ENCODE measurements at places on chromosomes 5 and 9.

DNA sequence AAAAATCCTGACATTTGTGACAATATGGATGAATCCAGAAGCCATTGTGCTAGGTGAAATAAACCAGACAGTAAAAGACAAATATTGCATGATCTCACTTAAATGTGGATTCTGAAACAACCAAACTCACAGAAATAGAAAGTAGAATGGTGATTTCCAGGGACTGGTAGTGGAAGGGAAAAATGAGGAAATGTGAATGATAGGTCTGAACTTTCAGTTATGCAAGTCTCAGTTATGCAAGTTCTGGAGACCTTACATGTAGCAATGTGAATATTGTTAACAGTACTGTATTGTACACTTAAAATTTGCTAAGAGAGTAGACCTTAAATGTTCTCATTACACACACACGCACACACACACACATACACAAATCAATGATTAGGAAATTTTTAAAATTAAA, 84.9 kb downstream of the SLCO4C1 start:
- no peak for DNase-seq

DNA sequence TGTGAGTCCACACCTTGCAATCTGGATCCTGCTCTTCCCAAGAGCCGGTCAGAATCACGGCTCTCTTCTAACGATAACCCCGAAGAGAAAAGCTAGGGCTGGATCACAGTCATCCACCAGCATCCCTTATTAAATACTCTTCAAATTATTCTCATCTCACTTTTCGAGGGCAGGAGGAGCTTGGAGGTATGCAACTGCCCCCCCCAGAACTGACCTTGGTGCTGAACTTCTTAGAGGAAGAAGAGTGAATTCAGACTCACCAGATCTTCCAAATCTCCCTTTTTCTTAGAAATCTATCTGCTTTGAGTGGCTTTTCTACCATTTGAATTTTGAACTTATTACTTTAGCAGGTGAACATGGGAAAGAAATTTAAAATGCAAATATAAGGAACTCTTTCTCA, 75.7 kb downstream of the MED10 start:
- peak; percentile 35 for DNase-seq

- no peak for DNase-seq
These were observed 31.3 kb upstream of the DAP start for GRCh38 chr5:10792336-10792735.

- no peak for DNase-seq
These were observed 1143.8 kb downstream of the MAT2B start for GRCh38 chr5:164649266-164649665.

- no peak for DNase-seq
These were observed 159.2 kb downstream of the SMARCA2 start for GRCh38 chr9:2174306-2174705.

DNA sequence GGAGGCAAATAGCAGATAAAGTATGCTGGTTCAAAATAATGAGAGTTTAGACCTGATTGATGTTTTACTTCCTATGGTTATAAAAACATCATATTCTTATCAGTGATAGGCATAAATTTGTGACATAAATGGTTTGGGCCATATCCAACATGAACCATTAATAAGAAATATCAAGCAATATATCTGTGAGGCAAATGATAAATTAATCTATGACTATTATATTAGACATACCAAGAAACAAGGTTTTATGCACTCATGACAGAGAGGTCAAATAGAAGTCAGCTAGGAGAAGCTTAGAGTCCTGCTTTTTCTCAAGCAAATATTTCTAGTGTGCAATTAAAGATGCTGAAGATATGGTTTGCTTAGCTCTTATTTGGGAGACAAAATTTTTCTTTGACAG, 10.4 kb downstream of the SMIM3 start:
- DNase-seq: no peak

- peak; percentile 56 for DNase-seq
These were observed 96.7 kb upstream of the GRHPR start for GRCh38 chr9:37325778-37326177.

DNA sequence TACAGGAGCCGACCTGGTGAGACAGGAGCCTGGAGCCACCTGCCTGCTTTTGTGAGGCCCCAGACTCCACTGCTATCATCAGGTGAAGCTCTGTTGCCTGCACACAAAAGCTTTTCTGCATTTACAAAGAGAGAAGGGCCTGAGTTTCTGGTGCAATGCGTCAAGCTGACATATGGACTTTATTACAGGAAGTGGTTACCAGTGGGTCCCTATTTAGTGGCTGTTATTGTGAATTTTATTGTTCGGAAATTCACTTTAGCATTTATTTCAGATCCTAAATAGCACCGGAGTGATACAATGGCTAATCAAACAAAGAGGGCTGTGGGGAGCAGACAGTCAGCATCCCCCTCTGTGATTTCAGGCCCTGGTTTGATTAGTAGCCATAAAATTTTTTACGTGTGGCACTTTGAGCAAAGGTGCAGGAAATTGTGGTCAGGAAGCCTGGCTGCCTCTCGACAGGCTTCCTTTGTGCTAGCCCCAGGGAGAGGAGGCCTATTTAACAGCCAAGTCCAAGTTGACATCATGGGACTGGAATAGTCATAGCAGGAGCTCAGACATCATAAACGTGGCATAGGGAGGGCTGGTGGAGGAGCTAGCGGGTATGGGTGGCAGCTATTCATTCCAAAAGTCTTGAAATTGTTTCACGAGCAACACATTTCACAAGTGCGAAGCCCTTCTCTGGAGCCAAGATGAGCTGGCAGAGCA, 8.4 kb downstream of the TGFBI start:
- DNase-seq: no peak

- DNase-seq: no peak
These were observed 19.0 kb upstream of the PHYHD1 start for GRCh38 chr9:128901822-128902221.

DNA sequence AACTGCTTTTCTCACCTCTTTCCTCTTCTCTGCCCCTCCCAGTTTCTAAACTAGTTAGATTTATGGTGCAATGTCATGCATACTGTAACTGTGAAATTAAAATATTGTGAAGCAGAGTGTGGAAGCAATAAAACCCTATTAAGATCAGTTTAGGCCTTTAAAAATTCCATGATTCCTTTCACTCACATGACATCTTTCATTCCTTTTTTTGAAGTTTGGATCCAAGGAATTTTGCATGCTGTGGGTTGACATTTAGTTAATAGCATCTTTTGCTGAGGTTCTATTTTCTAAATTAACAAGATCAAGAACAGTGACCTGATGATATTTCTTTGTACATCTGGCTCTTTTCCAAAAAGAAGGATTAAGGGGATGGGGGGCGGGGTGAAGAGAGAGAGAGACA, 13.7 kb downstream of the FOXD1 start:
- no peak for DNase-seq

DNA sequence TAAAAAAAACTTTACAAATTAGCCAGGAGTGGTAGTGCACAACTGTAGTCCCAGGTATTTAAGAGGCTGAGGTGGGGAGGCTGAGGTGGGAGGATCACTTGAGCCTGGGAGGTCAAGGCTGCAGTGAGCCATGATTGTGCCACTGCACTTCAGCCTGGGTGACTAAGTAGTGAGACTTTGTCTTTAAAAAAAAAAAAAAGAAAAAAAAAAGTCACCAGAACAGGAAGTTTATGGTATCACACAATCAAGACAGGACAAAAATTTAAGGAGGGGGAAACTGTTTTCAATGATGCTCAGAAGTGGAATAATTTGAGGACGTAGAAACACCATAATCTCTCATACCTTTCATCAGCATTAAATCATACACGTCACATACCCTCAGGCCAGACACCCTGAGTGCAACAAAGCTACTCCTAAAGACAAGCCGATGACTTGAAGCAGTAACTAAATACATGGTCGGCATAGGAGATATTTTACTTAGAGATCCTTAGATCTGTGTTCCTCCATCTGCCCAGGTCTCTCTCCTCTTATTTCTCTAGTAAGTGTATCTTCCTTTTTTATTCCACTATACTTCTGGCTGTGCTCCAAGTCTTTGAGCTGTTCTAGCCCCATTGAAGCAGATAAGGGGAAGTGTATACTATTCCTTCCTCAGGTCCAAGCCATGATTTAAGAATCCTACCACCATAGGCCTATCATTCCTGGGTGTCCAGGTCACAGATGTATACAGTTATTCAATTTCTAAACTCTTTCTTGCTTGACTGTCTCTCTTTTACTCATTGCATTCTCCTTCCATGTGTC, 91.3 kb upstream of the APC start:
- no peak for DNase-seq

GRCh38 chr5:74432216-74432615, 208.3 kb downstream of the ENC1 start:
- no peak for DNase-seq

DNA sequence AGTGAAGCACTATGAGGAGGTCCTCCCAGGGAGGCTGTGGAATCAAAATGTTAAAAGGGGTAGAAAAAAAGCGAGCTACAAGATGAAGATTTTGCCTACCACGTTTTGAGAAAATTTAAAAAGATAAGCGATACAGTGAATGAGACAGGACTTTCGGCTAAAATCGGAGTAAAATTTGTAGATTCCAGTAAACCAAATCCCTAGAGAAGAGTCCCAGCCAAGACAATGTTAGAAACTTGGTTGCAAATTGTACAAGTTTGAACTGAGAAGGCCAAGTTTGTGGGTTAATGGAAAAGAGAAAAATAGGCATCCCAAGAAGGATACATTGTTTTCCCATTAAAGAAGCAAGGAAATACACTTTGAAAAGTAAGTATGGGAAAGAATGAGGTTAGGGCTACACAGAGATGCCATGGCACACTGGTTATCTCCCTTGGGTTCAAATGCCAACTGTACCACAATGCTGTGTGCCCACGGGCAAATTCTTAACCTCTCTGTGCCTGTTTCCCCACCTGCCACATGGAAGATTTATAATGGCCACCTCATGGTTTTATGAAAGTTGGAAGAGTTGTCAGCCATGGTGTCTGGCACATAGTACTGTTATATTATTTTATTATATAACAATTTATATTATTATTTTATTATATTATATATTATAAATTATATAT, 16.2 kb upstream of the MGAT1 start:
- DNase-seq: no peak

DNA sequence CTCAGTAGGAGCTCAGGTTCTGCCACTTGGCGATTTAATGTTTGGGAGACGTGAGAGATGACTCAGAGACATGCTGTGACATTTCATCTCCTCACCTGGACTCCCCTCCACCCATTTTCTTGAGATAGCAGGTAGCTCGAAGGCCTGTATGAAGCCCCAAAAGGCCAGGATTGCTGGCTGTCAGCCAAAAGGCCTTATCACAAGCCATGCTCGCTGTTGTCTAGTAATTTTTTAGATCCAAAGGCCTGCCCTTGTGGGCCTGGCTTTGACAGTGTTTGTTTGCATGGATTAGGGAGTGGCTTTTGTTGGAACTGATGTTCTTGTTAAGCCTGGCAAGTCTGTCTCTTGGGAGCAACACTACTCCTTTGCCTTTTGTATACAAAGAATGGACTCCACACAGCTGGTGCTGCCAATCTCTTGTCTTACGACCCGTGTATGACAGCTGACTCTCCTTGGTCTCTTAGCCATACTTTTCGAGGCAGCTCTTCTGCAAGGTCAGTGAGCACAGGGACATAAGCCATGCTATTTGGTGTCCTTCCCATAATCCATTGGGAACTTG, 22.7 kb downstream of the CAVIN4 start:
- peak; percentile 61 for DNase-seq

DNA sequence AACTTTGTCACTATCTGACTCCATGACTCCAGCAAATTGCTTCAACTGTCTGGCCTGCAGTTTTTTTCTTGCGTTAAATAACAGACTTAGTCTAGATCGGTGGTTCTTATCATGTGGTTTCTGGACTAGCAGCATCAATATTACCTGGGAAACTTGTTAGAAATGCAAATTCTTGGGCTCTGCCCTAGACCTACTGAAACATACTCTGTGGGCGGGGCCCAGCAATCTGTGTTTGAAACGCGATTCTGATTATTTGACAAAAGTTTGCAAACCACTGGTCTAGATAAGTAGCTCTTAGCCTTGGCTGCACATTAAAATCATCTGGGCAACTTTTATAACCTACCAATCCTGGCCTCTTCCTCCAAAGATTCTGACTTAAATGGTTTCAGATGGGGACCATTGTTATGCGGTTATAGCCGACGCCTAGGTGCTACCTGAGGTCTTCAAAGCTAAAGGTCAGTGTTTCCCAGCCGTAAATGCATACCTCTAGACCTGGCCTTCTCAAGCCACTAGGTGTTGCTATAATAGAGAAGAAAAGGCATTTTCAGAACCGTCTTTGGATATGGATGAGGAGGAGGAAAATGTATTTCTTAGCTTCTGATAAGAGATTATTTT, 74.0 kb downstream of the C9orf85 start:
- DNase-seq: no peak

DNA sequence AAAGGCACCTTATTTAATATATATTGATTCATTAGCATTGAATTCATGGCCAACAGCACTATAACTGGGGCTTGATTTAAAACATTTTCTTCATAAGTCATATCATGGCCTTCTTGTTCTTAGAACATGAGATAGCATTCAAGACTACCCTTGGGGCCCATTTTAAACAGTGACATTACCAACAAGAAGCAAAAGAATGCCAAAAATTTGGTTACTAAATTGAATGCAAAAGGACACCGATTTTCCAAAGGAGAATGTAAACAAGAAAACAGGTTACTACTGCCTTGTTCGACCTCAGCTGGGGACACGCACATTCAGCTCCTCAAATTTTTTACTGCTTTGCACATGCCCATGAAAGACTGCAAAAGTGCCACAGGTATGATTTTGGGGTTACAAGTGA, 219.4 kb upstream of the TLE4 start:
- DNase-seq: no peak

DNA sequence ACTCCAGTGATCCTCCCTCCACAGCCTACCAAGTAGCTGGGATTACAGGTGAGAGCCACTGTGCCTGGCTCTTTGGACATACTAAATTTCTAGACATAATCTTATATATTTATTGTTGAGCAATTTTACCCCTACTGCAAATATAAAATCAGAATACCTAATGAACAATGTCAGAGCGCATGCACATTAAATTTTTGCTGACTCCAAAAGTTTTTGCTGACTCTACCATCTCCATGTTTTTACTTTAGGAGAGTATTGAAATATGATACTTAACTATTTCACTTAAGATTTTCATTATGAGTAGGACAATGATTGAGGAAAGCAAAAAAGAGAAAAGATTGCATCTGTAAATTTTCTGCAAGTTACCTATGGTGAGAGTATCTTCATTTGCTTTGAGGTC, 402.3 kb downstream of the LRRC70 start:
- no peak for DNase-seq

- DNase-seq: no peak
These were observed 443.0 kb upstream of the KLF4 start for GRCh38 chr9:107932601-107933000.

DNA sequence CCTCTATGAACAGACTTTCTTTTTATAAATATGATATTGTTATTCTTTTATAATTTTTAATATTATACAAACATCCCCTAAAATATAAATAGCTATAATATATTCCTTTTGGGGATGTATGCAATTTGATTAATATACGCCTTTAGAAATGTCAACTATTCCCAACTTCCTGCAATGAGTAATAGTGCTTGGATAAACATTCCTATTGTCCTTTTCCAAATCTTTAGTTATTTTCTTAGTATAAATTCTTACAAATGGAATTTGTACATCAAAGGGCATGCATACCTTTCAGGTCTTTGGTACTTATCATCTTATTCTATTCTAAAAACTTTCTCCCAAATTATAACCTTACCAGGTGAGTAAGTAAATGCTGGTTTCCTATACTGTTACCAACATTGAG, 6.2 kb downstream of the NLN start:
- no peak for DNase-seq

GRCh38 chr9:105007143-105007542, 79.2 kb upstream of the ABCA1 start:
- no peak for DNase-seq

Data from eye (tissue), 1 donor.